ENCODE measurements at places on chromosomes 3 and 15. TPM values are rescaled to one million over a fixed set of nuclear protein-coding genes. Genes with fewer than 3 reads are reported as not detected.

Gene EOMES
- 0.29 TPM for total RNA-seq

Gene HIGD2B
- total RNA-seq, result 0.27 TPM

Gene TP63
- total RNA-seq, result 0.06 TPM

Gene PLSCR2
- not detected for total RNA-seq

Gene PLCH1
- 0.05 TPM for total RNA-seq

Gene GPR62
- total RNA-seq, result not detected

Gene GOLGA8N
- total RNA-seq, result 10.0 TPM

Gene FOXB1
- not detected for total RNA-seq

Gene MCTP2
- 48.2 TPM for total RNA-seq

Gene ZNF621
- 21.8 TPM for total RNA-seq

DNA sequence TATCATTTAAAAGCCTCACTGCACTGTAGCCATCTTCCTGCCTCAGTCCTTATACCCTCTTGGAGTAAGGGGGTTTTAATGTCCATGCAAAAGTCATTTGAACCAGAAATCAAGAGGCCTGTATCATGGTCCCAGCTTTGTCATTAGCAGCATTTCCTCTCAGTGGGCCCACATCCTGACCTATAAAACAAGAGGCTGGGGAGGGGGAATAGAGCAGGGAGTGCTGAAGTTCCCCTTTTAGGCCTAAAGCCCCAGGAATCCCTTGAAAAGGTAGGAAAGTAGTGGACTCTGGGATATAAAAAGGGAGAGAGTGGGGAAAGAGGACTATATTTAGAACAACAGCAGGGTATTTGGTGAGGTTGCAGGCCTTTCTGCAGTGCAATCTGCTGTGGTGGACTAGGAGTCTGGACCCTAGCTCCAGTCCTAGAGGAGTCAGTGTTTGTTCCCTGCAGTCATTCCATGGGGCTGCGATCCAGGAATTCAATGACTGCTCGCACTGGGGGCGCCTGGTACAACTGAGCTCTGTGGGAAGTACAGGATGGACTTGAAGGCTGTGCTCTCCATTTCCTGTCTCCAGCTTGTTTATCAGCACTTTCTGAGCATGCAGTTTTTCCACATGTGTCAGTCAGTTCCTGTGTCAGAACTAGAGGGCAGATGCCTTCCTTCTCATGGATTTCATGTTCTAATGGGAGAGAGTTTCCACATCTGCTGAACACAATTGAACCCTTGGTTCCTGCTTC lies 46.8 kb downstream of the PDHB start:
- no peak for DNase-seq

GRCh38 chr15:90839187-90840071 lies 29.0 kb upstream of the FURIN start:
- no peak for DNase-seq

- no peak for DNase-seq
These were observed 275.6 kb upstream of the GRM7 start for GRCh38 chr3:6585360-6585759.

DNA sequence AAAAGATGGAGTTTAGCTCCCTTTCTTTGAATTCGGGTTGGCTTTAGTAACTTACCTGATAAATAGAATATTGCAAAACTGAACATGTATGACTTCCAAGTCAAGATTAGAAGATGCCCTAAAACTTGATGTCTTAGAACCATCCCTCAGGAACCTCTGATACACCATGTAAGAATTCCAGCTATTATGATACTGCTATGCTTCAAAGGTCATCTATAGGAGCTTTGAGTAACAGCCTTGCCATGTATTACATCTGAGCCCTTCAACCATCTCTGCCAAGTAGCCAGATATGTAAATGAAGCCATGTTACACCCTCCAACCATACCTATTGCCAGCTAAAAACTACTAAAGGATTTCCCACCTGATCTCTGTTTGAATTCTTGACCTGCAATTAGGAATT lies 854.2 kb downstream of the SI start:
- DNase-seq, result no peak

DNA sequence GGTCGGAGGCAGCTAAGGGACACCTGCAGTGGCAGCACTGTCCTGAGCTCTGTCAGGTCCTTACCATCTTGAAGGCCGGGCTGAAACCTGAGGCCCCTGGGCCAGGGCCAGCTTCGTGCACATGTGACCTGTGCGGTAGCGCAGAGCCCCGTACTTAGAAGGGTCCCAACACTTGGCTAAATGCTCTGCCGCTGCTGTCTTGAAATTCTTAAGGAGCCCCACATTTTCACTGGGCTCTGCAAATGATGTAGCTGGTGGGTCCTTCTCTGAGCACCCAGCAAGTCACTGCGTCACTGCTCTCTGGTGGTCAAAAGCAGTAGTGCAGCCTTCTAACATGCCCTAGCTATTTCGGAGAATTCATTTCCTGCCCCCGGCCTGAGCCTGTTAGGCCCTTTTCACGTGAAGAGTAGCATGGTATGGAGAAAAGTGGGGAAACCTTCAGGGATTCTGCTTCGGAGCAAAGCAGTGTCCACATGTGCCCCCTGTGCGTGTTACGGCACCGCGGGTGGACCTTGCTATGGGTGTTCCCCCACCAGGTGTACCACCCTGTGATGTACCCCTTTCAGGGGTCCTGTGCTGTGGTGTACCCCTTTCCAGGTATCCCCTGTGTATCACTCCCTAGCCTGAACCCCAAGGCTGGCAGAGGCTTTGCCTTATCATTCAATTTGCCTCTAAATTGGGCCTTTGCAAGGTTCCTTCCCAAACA lies 79.7 kb downstream of the TMEM266 start:
- no peak for DNase-seq

DNA sequence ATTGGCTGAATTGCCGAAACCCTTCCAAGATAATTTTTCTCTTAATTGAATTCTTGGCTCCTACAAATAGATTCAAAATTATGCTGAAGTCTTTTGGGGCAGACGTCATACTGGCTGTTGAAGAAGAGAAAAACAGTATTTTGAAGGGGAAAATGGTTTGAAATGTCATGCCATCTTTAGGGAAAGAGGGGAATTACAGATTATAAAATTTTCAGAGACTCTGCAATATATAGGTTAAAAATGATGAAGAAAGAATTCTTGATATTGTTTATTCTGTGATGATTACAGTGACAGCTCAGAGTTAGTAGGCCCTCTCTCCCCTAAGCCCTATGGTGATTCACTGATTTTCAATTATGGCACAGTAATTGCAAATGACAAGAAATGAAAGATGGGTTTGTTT lies 86.1 kb downstream of the CGNL1 start:
- no peak for DNase-seq

GRCh38 chr15:95284933-95285421 lies 1045.5 kb upstream of the NR2F2 start:
- no peak for DNase-seq

DNA sequence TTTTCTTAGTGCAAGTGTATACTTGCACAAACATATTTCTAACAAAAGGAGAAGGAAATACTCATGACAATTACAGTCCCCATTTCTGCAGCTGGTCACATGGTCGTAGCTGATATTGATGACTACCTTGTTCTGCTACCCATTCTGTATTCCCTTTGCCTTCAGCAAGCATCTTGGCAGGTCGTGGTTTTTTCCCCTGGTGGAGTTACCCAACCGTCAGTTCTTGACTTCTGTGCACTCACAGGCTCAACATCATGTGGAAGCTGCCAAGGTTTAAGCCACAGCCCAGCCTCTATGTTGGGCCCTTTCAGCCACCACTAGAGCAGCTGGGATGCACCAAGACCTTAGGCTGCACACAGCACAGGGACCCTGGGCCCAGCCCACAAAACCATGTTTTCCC lies 56.1 kb downstream of the VGLL3 start:
- no peak for DNase-seq

- DNase-seq, result no peak
These were observed 116.2 kb upstream of the LRRFIP2 start for GRCh38 chr3:37290551-37290950.

DNA sequence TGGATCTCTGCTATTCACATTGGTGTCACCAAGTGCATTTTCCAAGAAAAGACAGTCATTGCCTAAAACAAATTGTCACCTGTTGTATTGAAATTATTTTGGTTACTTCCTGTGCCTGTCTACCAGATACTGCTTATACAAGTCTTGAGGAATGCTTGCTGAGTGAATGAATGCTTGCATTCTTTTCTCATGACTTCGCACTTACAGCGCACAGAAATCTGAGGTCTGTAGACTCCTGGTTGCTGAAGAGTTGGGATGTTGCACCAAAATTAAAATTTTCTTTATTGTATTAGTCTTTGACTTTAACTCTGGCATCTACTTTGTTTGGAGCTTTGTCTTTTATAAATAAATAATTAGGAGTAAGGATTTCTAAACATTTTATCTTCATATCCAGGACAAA lies 28.4 kb downstream of the SH3GL3 start:
- DNase-seq, result no peak

GRCh38 chr15:74549816-74550215 lies 8.8 kb downstream of the ARID3B start:
- DNase-seq, result no peak

GRCh38 chr15:24764375-24765171 lies 89.0 kb downstream of the NPAP1 start:
- no peak for DNase-seq

Measured in activated naive CD4-positive, alpha-beta T cell treated with anti-CD3 and anti-CD28 coated beads, Interleukin-2, amount 50 U/mL, for 72 hours (primary cell).